ENCODE measurements at places on chromosomes 12 and 14.

DNA sequence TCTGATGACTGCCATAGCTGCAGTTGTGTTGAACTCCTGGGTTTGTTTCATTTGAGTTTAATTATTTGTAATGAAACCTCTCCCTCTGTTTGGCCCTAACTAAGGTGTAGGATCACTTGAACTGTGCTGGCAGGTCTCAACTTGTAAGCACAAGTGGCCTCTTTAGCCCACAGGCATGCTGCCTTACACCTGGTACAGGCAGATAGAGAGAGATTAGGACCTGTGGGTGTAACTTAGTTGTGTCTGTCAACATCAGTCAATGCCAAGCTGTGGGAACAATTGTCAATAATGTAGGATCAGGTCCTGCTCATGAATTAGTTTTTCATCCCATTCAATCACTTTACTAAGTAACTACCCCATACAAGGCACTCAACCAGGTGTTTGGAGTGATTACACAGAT is 263.0 kb upstream of the G2E3 start:
- no peak for DNase-seq

DNA sequence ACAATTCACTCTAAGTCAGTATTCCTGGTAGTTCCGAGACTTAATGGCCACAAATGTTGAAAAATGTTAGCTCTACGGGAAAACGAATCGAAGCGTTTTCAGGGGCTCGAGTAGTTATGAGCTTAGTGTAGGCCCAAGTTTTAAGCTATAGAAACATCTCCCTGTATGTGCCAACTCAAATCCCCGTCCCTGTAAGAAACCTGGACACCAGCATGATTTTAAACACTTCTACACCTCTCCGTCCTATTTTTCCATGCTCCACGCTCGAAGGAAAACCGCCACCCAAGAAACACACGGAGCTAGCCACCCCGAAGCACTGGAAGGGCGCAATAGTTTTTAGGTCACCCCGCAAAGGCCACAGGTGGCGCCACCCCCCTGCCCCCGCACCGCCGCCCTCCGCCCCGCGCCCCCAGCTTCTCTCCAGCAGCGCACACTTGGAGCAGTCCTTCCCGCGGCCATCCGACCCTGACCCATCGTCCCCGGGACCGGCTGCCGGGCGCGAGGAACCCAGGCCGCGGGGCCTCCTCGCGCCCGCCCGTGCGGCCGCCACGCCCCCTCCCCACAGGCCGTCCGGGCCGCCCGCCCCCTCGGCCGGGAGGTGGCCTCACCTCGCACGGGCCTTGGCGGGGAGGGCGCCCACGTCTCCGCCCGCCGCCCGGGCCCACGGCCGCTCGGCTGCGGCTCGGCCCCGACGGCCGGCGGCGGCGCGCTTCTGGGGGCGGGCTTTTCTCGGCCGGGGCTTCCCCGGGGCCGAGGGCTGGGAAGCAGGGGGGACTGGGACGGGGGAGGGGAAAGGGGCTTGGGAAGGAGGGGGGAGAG is 522 bp downstream of the R3HDM2 start:
- peak; percentile 12 for DNase-seq

- DNase-seq: no peak
These were observed 1.1 kb upstream of the GNB3 start for GRCh38 chr12:6839482-6840201.

GRCh38 chr12:123199936-123200335 is 33.0 kb downstream of the MPHOSPH9 start:
- no peak for DNase-seq

DNA sequence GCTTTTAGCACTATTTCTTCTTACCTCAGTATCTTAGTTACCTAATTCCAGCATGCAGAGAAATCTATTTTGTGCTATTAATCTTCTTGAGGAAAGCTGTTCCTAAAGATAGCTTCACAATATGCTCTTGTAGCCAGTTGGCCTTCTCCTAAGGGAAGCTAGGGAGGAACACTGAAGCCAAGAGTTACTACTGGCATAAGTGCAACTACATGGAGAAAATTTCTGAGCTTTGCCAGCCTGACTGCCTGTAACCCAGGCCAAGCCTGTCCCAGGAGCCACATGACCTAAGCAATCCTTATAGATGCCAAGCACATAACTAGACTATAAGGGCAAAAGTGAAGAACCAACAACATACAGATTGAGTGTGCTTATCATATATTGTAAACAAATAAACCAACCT is 890.2 kb downstream of the FLRT2 start:
- no peak for DNase-seq

DNA sequence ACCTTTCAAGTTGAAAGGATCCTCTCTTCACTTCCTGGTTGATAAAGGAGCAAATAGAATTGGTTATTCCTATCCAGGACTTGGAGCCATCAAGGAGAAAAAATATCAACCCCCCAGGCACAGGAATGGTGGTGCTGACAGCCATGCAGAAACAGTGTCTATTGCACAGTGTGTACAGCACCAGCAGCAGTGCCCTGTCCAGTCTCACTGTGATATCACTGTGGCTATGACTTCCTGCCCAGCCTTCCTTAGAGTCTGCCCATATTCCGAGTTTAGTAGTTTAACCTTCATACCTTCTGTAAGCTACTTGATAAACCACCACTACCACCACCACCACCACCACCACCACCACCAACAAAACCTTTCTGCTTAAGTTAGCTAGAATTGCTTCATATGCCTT is 45.1 kb upstream of the FERMT2 start:
- no peak for DNase-seq

DNA sequence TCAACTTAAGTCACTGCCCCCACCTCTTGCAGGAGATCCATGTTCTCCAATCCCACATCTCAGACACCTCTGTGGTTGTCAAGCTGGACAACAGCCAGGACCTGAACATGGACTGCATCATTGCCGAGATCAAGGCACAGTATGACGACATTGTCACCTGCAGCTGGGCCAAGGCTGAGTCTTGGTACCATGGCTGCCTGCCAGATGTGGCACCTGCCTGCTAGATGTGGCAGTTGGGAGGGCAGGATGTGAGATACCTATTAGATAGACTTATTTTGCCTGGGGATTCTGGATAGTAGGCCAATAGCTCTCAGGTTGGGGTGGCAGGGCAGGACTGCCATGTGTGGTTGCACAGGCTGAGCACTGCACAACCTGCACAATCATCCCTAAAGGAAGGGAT is 7.9 kb upstream of the KRT86 start:
- no peak for DNase-seq

GRCh38 chr12:112236386-112236785 is 111.0 kb downstream of the TRAFD1 start:
- no peak for DNase-seq

DNA sequence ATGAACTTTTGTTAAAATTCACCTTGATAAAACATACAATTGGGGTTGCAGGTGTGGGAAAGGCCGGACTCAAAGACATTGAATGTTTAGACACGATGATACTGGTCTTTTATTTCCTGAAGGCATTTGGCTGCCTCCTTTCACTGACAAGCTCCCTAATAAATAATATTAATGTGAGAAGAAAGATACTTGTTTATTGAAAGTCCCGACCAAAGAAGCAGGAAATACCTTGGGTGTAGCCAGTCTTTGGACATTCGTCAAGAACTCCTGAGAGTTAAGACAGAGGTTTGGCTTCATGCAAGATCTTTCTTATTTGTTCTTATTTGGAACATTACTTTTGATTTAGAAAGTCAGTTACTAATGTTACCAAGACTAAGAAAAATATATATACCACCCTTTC is 1133.8 kb upstream of the SEL1L start:
- DNase-seq: no peak

DNA sequence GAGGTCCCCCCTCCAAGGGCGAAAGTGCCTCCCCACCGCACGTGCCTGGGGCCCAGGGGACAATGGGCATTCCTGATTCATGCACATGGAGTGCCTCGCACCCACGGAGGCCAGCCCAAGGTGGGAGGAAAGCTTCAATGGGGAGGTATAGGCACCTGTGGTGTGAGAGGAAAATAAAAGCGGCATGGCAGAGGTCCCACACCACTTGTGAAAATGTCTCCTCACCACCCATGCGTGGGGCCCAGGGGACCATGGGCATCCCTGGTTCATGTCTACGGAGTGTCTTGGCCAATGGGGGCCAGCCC is 384.7 kb downstream of the ALG10 start:
- no peak for DNase-seq

GRCh38 chr12:66047411-66048021 is 83.0 kb downstream of the LLPH start:
- peak; percentile 81 for DNase-seq

GRCh38 chr12:89208661-89209096 is 143.6 kb downstream of the DUSP6 start:
- DNase-seq: peak; percentile 53

GRCh38 chr14:22380571-22381407 is 208.2 kb downstream of the DAD1 start:
- peak; percentile 60 for DNase-seq

DNA sequence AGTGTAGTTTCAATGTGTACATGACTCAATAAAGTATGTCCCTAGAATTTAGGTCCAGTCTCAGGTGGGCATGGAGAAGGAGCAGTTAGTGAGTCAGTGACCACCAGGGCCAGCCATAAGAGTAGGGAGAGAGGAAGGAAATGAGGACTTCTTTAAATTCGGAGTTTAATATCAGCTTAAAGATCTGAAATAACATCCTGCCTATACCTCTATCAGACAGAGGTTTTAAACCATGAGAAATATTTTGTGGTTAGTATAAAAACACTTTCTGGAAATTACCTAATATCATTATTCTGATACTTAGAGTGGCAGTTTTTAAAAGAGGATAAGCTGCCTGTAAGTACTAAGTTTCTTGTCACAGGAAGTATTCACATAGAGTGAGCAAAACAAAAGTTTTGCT is 61.7 kb upstream of the ST8SIA1 start:
- DNase-seq: no peak

DNA sequence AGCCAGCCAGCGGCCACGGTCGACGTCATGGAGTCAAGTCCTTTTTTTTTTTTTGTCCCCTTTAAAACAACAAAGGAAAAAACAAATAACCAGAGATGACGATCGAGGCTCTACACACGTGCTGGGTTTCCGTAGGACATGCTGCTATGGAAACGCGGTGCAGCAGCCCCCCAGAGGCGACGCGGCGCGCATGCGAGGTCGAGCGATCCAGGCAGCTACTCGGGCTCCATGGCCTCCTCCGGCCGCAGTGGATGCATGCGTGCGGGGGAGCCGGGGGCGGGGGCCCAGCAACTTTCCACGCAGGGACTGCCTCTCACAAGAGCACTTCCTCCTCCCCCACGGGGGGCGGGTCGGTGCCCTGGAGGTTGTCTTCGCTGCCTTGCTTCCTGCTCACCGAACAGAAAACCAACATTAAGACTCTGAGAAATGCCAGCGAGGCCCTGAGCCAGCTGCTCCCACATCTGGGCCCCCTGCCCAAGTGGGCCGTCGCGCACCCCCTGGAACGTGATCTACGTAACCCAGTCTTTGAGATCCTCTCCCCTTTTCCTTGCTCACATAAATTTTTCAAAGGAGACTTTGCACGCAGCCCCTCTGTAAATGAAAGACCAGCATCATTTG is 30.7 kb downstream of the P2RX4 start:
- peak; percentile 38 for DNase-seq

DNA sequence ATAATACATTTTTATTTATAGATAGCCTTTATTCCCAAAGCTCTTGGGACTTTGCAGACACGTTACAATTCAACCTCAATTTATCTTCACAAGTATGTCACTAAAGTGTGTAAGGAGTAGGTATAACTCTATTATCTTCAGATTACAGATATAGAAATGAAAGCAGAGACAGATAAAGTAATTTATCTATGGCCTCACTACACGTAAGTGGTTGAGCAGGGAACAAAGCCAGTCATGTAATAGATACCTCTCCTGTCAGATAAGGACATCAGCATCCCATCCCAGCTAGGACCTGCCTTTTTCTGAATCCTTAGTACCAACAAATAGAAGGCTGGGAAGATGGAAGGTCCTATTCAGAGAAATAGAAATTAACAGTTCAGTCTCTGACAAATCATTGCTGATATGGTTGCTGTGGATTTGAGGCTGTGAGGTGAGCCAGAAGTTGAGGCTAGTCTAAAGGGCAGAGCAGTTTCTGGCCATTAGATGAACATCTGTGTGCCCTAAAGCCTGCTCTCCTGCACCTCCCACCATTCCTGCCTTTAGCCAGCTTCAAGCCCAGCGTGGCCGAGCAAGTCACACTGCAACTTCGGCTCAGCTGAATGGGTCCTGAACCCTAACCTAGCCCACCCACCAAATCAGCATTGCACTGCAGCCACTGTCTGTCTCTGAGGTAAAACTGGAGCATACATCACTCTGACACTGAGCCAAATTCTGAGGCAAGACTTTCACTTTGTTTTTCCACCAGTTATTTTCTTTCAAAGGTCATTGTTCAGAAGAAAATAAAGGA is 71.1 kb upstream of the PLEKHA5 start:
- DNase-seq: no peak

DNA sequence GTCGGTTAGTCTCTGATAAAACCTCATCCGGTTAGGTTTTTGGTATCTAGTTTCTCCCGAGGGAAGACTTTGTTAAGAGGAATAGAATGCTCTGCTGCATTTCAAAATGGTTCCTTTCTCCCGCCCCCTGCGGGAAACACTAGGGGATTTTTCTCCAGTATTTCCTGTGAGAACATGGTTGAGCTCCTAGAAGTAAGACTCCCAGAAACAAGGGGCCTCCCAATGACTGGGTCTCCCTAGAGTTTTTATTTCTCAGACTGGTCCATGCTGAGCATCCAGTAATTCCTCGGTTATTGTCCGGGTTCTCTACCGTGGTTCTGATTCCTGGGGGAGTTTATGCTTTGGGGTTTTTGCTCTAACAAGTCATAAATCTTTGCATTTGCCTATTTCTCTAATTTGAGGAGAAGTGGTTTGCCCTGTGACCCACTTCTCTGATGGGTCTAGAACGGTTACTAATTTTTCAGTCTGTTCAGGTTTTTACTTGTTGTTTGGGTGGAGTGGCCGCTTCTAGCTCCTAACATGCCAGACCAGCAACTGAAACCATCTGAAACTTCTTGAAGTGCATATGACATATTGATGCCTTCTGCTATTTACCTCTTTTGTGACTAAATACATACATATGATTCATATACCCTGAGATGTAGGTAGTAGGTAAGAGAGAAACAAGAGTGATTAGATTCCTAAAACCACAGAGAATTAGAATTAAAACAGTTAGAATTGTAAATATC is 25.1 kb downstream of the TESPA1 start:
- peak; percentile 3 for DNase-seq

- DNase-seq: peak; percentile 79
These were observed 29.5 kb downstream of the BMP4 start for GRCh38 chr14:53927171-53927570.

DNA sequence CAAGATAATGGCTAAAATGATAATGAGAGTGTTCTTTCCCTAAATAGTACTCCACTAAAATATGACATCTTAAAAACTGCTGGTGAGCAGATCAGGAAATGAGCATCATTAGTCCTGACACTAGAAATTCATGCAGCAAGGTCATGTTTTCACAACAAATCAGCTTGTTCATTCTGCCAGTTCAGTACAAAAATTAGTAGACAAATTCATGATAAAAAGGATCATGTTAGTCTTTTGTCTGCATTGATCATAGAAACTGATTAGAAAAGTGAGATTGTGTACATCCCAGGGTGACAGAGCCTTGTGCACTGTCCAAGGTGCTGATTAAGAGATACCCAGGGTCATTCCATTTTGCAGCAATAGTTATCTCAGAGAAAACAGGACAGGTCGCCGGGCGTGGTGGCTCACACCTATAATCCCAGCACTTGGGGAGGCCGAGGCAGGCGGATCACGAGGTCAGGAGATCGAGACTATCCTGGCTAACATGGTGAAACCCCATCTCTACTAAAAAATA is 163.6 kb downstream of the RIMBP2 start:
- DNase-seq: no peak

All from fibroblast of skin of scalp (primary cell).